H9 (cell line): ENCODE measurements at places on chromosomes 1 and 21. TPM values are rescaled to one million over a fixed set of nuclear protein-coding genes. Genes with fewer than 3 reads are reported as not detected.

GRCh38 chr1:197918807-197919345 is 1.7 kb downstream of the LHX9 start:
- no peak for DNase-seq
- no peaks in the 10 kb centered on the region; the same call in 1 of the 2 replicates for H3K36me3 ChIP-seq
- no peak overlapping the region for H3K4me3 ChIP-seq
- peaks cover 84% of the 10 kb centered on the region for H3K27me3 ChIP-seq

- no peak overlapping the region for H3K4me3 ChIP-seq
- DNase-seq, result no peak
- H3K4me1 ChIP-seq, result no peaks in the 10 kb centered on the region
- H3K27me3 ChIP-seq, result no peaks in the 10 kb centered on the region
Measured at GRCh38 chr21:44958471-44959191, 18.8 kb downstream of the SLX9 start.

DNA sequence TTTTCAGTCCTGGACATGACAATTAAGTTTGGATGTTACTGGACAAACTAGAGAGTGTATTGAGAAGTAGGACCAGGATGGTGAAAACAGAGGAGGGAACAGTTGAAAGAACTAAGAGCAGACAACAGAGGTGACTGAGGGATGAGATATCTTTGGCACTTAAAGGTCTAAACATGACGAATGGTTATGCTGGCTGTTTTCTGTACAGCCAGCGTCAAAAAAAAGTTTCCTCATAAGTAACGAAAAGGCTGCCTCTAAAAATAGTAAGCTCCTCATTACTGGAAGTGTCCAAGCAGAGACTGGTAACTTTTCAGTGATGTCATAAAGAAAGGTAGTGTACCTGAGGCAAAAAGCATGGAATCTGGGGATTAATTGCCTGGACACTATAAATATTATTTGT is 35.2 kb upstream of the AK4 start:
- no peaks in the 10 kb centered on the region for H3K27me3 ChIP-seq
- DNase-seq, result no peak
- H3K4me3 ChIP-seq, result no peak overlapping the region
- H3K4me1 ChIP-seq, result no peaks in the 10 kb centered on the region

The STYXL2 gene
- total RNA-seq, result 0.09 and 0.13 TPM in 2 replicates

The LCE1B gene
- not detected in 2 replicates for total RNA-seq

- peak; percentile 24 for DNase-seq
- no peaks in the 10 kb centered on the region for H3K36me3 ChIP-seq
- H3K4me1 ChIP-seq, result no peaks in the 10 kb centered on the region
- H3K4me3 ChIP-seq, result no peak overlapping the region
Measured at GRCh38 chr21:32134441-32135130, 144.3 kb downstream of the MIS18A start.

The CCDC190 gene
- total RNA-seq, result not detected in 2 replicates

- no peaks in the 10 kb centered on the region for H3K27me3 ChIP-seq
- H3K27ac ChIP-seq, result no peak overlapping the region
- H3K4me3 ChIP-seq, result no peak overlapping the region
- peaks cover 12% of the 10 kb centered on the region; the same call in 1 of the 2 replicates for H3K4me1 ChIP-seq
- H3K36me3 ChIP-seq, result no peaks in the 10 kb centered on the region; the same call in 1 of the 2 replicates
Measured at GRCh38 chr1:183227422-183228346, 41.6 kb downstream of the LAMC2 start.

DNA sequence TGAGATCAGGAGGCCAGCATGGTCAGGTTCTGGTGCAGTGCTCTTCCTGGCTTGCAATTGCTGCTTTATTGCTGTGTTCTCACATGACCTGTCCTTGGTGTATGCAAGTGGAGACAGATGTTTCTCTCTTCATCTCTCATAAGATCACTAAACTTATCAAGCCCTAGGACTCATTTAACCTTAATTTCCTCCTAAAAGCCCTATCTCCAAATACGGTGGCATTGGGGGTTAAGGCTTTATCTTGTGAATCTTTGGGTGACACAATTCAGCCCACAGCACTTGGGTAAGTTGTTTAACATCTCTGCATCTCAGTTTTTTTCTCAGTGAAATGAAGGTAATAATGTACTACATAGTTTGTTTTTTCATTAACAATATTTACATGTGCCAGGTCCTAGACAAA is 152.4 kb downstream of the RWDD3 start:
- H3K36me3 ChIP-seq, result no peaks in the 10 kb centered on the region
- no peaks in the 10 kb centered on the region for H3K27me3 ChIP-seq
- DNase-seq, result no peak

- H3K36me3 ChIP-seq, result peaks cover 26% of the 10 kb centered on the region
- DNase-seq, result peak; percentile 79
- no peaks in the 10 kb centered on the region; the same call in 1 of the 2 replicates for H3K4me1 ChIP-seq
- peak overlapping the region; percentile 94 for H3K4me3 ChIP-seq
Measured at GRCh38 chr1:36224537-36225282, 467 bp downstream of the THRAP3 start.

GRCh38 chr1:7953850-7954609 is 7.5 kb upstream of the PARK7 start:
- peak overlapping the region; percentile 75 for H3K4me3 ChIP-seq
- H3K27me3 ChIP-seq, result no peaks in the 10 kb centered on the region
- peak; percentile 67 for DNase-seq
- no peak overlapping the region for H3K27ac ChIP-seq

- H3K27me3 ChIP-seq, result no peaks in the 10 kb centered on the region; the same call in 1 of the 2 replicates
- no peak overlapping the region for H3K4me3 ChIP-seq
- H3K27ac ChIP-seq, result no peak overlapping the region
- DNase-seq, result no peak
- peaks cover 2% of the 10 kb centered on the region; the same call in 1 of the 3 replicates for H3K36me3 ChIP-seq
Measured at GRCh38 chr1:227546598-227547309, 16.6 kb upstream of the ZNF678 start.

- peaks cover 4% of the 10 kb centered on the region; the same call in 1 of the 2 replicates for H3K4me1 ChIP-seq
- no peaks in the 10 kb centered on the region for H3K27me3 ChIP-seq
- no peak overlapping the region for H3K27ac ChIP-seq
- no peaks in the 10 kb centered on the region for H3K36me3 ChIP-seq
- H3K4me3 ChIP-seq, result peak overlapping the region; percentile 68
Measured at GRCh38 chr1:241998412-241998921, 431 bp downstream of the MAP1LC3C start.

GRCh38 chr1:83512373-83513193 is 486.3 kb downstream of the TTLL7 start:
- H3K27me3 ChIP-seq, result no peaks in the 10 kb centered on the region
- no peak overlapping the region for H3K27ac ChIP-seq
- no peaks in the 10 kb centered on the region for H3K4me1 ChIP-seq
- H3K4me3 ChIP-seq, result no peak overlapping the region

GRCh38 chr1:19596065-19596713 is 47.9 kb upstream of the NBL1 start:
- peak overlapping the region; percentile 99 for H3K4me3 ChIP-seq
- no peaks in the 10 kb centered on the region; the same call in 1 of the 2 replicates for H3K4me1 ChIP-seq
- H3K27ac ChIP-seq, result peak overlapping the region; percentile 79
- H3K27me3 ChIP-seq, result no peaks in the 10 kb centered on the region
- H3K36me3 ChIP-seq, result peaks cover 2% of the 10 kb centered on the region; the same call in 2 of the 3 replicates
- no peak for DNase-seq

DNA sequence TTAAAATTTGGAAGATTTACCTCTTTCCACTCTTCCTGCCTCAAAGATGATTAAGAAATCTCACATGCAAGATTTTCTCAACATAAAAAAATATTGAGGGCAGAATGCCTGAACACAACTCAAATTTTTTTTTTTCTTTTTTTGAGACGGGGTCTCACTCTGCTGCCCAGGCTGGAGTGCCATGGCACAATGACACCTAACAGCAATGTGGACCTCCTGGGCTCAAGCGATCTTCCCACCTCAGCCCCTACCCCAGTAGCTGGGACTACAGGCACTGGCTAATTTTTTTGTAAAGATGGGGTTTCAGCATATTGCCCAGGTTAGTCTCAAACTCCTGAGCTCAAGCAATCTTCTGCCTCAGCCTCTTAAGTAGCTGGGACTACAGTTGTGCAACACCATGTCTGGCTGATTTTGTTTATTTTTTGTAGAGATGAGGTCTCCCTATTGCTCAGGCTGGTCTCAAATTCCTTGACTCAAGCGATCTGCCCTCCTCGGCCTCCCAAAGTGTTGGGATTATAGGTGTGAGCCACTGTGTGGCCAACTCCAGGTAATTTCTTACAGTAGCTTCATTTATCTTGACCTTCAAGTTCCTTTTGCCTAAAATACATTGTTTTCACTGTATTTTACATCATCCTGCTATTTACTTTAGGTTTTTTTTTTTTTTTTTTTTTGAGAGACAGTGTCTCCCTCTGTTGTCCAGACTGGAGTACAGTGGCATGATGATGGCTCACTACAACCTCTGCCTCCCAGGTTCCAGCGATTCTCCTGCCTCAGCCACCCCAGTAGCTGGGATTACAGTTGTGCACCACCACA is 10.4 kb downstream of the NUCKS1 start:
- H3K36me3 ChIP-seq, result peaks cover 8% of the 10 kb centered on the region; the same call in 2 of the 3 replicates
- no peak overlapping the region for H3K27ac ChIP-seq
- DNase-seq, result no peak
- peaks cover 4% of the 10 kb centered on the region; the same call in 1 of the 2 replicates for H3K4me1 ChIP-seq
- no peaks in the 10 kb centered on the region for H3K27me3 ChIP-seq

The TPTE gene
- not detected in 2 replicates for total RNA-seq

GRCh38 chr1:55425310-55425930 is 210.3 kb upstream of the USP24 start:
- H3K4me1 ChIP-seq, result no peaks in the 10 kb centered on the region
- H3K27ac ChIP-seq, result no peak overlapping the region
- DNase-seq, result no peak
- no peaks in the 10 kb centered on the region for H3K27me3 ChIP-seq
- H3K36me3 ChIP-seq, result no peaks in the 10 kb centered on the region

DNA sequence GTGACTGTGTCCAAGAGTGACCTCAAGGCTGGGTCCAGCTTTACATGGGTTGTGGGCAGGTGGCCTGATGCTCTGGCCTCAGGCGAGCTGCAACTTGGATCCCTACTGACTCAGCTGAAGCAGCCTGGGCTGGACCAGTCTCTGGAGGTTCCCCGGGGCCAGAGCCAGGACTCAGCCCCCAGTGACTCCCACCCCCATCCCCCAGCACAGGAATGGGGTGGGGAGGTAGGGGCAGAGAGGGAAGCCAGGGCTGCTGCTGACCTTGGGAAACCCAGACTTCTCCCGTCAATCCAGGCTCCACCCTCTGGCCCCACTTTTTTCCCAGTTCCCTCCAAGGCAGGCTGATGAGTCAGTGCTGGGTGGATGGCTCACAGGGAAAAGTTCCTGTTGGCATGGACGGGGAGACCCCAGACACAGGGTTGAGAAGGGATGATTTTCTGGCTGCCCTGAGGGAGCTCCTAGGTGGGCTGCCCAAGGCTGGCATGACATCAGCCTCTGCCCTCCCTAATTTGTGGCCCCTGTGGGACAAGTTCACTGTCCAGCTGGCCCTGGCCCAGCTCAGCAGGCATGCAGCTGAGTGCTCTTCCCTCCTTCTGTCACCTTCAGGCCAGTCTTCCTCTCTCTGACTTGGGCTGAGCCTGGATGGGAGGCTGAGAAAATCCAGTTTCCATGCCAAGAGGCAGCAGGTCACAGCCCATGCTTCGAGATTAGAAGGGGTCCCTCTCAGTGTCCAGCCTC is 2.2 kb downstream of the ZC3H12A start:
- H3K27me3 ChIP-seq, result peaks cover 4% of the 10 kb centered on the region; the same call in 1 of the 2 replicates
- peak overlapping the region; percentile 38 for H3K27ac ChIP-seq
- DNase-seq, result no peak
- H3K4me3 ChIP-seq, result peak overlapping the region; percentile 71
- H3K36me3 ChIP-seq, result peaks cover 28% of the 10 kb centered on the region
- peaks cover 15% of the 10 kb centered on the region; the same call in 1 of the 2 replicates for H3K4me1 ChIP-seq

The FCRL1 gene
- total RNA-seq, result not detected in 2 replicates

- no peaks in the 10 kb centered on the region for H3K4me1 ChIP-seq
- no peak overlapping the region for H3K4me3 ChIP-seq
- H3K27me3 ChIP-seq, result no peaks in the 10 kb centered on the region
- no peaks in the 10 kb centered on the region for H3K36me3 ChIP-seq
- no peak overlapping the region for H3K27ac ChIP-seq
- no peak for DNase-seq
Measured at GRCh38 chr1:66295803-66296202, 238.2 kb upstream of the SGIP1 start.

DNA sequence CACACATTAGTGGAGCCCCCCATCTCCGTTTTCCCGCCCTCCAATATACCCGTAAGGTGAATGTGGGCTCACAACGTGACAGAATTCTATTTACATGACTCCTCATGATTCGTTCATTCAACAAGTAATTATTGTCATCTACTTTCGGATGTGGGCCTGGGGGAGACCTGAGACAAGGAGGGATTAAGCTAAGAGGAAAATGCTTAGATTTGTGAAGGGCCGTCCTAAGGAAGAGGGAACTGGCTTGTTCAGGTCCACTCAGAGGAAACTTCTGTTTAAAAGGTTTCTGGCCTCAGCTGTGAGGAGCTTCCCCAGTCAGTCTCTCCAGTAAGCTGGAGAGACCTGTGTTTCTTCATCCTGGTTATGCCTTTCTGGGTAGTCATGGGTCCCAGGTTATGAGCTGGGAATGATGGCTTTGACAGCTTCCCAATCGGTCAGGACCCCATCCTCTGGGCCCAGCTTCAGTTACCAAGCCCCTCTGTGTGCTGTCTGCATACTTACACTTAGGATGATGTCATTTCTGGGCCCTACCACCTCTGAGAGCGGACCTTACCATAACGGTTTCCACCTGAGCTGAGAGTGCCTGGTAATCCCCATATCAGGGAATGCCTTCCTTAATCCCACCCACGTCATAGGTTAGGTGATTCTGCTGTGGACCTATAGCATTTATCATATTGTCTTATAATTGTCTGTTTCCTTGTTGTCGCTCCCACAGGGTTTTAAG is 687 bp upstream of the ERI3 start:
- peaks cover 5% of the 10 kb centered on the region for H3K36me3 ChIP-seq
- H3K27me3 ChIP-seq, result no peaks in the 10 kb centered on the region
- peak overlapping the region; percentile 83 for H3K4me3 ChIP-seq
- DNase-seq, result no peak
- H3K4me1 ChIP-seq, result peaks cover 2% of the 10 kb centered on the region; the same call in 1 of the 2 replicates
- no peak overlapping the region for H3K27ac ChIP-seq

The SLC45A1 gene
- 0.63 and 1.1 TPM in 2 replicates for total RNA-seq

The PRR9 gene
- not detected in 2 replicates for total RNA-seq

DNA sequence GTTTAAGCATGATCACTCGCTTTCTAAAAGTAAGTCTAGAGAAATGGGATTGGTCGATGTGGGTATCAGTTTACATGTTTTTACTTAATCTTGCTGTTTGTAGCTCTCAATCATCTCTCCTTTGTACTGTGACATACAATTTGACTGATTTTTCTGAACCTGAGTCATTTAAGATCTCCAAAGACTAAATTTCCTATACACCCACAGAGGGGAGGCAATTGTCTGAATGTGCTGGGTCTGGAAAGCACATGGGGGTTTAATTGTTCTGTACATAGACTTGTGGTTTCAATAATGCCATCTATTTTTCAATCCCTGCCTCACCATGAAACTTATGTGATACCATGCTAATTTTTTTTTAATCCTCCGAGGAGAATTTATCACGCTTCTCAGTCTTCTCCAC is 65.8 kb downstream of the USP25 start:
- H3K27ac ChIP-seq, result no peak overlapping the region
- no peak overlapping the region for H3K4me3 ChIP-seq
- no peak for DNase-seq
- H3K4me1 ChIP-seq, result no peaks in the 10 kb centered on the region
- H3K36me3 ChIP-seq, result no peaks in the 10 kb centered on the region
- no peaks in the 10 kb centered on the region for H3K27me3 ChIP-seq

The SEC16B gene
- 0.70 and 0.83 TPM in 2 replicates for total RNA-seq
